ENCODE measurements at places on chromosomes 7 and 10.

- DNase-seq, result no peak
Measured at GRCh38 chr7:74138334-74138867, 35.8 kb upstream of the EIF4H start.

DNA sequence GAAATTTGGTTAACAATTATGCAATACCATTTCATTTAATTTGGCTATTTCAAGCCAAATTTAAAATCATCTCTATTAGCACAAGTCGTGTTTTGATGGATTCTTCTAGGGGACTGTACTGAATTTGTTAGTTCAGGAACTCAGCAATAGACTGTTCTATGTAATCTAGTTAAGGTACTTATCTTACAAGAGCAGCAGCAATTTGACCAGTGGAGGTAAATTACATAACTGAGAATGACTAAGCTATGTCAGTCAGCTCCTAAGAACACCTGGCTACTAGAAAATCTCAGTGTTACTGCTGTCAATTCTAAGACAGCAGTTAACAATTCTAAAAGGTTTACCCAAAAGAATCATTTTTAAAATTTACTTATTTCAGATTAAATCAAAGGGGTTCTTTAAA is 513.9 kb upstream of the ZWINT start:
- no peak for DNase-seq

DNA sequence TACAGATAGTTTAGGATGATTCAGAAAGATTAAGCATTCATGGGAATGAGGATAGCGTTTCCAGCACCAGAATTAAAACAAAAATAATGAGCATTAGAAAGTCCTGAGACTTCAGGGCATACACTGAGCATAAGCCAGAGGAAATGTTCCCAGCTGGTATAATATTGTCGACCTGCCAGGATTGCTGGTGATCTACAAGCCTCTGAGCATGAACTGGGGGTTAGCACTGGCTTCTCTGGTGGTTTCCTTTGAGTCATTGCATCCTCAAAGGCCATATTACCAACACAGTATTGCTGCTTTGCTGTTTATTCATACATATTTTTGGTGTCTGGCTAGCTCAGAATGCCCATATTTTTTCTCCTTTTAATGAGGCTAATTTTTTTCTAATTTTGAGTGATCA is 10.7 kb upstream of the ATRNL1 start:
- no peak for DNase-seq

GRCh38 chr7:128404886-128405470 is 4.8 kb downstream of the IMPDH1 start:
- DNase-seq, result no peak

- no peak for DNase-seq
Measured at GRCh38 chr10:75408509-75408875, 6.9 kb upstream of the ZNF503 start.

DNA sequence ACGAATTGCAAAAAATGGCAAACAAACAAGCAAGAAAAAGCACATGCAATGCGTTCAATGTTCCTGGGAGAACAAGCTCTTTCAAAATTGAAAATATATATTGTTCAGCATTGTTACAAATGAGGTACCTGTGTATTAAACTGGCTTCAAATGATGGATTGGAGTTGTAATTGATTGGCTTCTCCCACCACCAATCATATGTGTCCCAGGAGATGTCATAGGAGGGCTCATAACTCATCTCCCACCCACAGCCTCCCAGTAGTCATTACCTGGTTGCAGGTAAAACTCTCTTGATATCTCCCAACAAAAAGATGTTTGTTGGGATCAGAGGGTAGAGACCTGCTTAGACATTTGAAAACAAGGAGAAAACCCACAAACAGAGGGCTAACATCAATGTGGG is 302.9 kb downstream of the BAMBI start:
- DNase-seq, result no peak

DNA sequence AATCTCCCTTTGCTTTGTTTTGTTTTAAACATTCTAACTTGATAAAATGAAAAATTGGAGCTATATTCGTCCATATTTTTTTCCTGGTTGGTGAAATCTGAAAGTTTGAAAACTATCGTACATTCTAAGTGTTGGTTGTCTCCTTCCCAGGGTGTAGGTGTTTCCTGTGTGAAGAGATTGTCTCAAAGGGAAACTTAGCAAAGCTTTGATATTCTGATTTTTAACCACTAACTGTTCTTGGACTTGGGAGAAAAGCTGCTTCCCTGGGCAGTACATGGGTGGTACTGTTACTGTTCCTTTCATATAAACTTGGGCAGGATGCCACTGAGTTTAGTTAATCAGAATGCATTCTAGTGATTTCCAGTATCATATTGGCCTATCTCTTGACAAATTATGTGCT is 253.5 kb upstream of the LRGUK start:
- no peak for DNase-seq

DNA sequence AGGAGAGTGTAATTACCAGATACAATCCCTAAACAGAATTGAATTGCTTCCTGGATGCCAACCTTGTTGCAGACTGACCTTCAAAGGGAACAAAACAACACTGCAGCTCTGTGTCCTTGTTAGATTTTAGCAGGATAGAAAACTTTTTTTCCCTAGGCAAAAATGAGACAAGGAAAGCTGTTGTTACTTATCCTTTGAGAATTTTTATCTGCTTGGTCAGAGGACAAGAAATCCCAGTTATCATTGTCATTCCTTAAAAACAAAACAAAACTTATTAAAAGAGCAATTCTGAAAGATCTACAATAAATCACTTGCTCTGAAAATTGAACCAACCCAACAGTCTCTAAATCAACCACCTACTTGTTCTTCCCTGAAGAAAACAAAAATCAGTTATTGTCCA is 652.6 kb downstream of the REEP3 start:
- DNase-seq, result no peak

GRCh38 chr7:111750228-111750627 is 187.9 kb upstream of the IMMP2L start:
- DNase-seq, result no peak

GRCh38 chr7:51240868-51241267 is 75.7 kb downstream of the COBL start:
- DNase-seq, result no peak

DNA sequence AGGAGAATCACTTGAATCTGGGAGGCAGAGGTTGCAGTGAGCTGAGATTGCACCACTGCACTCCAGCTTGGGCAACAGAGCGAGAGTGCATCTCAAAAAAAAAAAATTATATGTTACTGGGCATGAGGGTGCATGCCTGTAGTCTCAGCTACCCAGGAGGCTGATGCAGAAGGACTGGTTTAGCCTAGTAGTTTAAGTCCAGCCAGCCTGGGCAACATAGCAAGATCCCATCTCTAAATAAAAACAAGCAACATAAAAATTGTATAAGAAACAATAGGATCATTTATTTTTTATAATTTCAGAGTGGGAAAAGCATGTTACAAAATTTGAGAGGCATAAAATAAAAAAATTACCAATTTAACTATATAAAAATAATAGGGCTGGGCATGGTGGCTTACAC is 15.5 kb upstream of the CCAR1 start:
- no peak for DNase-seq

DNA sequence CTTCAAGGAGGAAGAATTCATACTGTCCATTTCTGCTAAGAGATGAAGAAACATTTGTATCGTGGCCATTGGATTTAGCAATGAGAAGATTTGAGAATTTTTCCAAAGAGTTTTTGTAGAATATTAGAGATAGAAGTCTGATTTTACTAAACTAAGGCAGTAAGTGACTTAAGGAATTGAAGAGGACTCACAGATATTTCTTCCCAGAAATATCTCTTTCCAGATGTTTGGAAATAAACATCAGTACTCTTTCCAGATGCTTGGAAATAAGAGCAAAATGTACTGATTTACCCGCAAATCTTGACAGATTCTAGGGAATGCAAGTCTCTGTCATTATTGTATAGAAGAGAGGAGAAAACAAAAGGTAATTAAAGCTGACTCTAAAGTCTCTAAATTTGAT is 91.3 kb downstream of the IMMP2L start:
- DNase-seq, result no peak

DNA sequence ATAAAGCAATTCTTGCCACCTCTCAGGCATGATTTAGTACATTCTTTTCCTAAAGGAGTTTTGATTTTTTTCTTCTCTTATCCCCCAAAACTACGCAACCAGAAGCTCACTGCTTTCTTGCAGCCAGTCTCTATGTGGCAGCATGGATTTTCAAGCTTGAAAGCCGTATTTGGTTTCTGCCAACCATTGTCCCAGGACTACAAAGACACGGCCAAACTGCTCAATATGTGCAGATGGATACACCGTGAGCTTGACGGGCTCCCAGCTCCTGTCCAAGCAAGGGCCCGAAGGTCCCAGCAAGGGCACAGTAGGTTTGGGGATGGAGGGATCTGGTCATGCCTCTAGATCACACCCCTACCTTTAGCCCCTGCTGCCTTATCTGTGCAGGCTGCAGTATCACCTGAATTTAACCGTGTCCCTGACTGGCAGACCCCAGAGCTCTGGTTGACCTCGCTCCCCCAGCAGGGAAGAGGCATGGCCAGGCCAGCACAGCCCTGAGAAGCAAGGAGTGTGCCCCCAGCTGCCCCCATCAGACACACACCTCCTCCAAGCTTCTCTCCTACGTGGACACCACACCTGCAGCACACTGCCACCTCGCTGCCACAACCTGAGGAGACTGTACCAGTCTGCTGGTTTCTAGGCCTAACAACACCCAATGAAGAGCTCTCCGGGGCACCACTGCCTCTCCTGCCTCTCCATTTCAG is 86.8 kb downstream of the COBL start:
- DNase-seq, result no peak

GRCh38 chr7:41507686-41508268 is 195.1 kb downstream of the INHBA start:
- no peak for DNase-seq

DNA sequence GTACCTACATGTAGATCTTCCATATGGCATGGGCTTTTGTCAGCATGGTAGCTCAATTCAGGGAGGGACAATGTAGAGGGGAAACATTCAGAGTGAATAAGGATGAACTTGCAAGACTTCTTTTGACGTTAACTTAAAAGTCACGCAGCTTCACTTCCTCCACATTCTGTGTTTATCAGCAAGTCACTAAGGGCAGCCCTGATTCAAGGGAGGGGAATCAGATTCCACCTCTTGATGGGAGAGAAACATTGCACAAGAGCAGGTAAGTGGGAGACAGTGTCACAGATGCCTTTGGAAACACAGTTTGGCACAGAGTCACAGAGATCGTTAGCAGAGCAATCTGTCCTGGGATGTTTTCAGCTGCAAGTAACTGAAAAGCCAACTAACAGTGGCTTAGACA is 26.2 kb downstream of the C10orf67 start:
- DNase-seq, result no peak

GRCh38 chr7:90763108-90763507 is 167.0 kb downstream of the CDK14 start:
- no peak for DNase-seq

DNA sequence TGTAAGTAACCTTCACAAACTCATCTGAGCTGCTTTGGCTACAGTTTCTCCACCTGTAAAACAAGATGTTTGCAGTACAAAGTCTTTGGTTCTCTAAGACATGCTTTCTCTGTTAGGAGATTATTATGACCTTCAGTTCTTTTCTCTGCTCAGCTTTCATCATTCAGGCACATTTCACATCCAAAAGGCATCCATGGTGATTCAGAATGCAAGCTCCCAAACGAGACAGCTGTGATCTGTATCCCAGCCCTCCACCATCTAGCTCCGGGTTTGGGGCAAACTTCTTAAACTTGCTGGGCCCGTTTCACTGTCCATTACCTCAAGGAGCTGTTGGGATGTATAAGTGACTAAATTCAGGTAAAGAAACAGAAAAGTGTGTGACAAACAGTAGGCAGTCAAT is 95.8 kb upstream of the COL1A2 start:
- no peak for DNase-seq

- DNase-seq, result no peak
Measured at GRCh38 chr7:148664324-148664723, 34.4 kb upstream of the CUL1 start.

- no peak for DNase-seq
Measured at GRCh38 chr7:134014935-134015334, 112.2 kb upstream of the LRGUK start.

- DNase-seq, result no peak
Measured at GRCh38 chr10:111093741-111094380, 17.0 kb downstream of the ADRA2A start.

- DNase-seq, result no peak
Measured at GRCh38 chr7:14071045-14071444, 81.6 kb upstream of the ETV1 start.

DNA sequence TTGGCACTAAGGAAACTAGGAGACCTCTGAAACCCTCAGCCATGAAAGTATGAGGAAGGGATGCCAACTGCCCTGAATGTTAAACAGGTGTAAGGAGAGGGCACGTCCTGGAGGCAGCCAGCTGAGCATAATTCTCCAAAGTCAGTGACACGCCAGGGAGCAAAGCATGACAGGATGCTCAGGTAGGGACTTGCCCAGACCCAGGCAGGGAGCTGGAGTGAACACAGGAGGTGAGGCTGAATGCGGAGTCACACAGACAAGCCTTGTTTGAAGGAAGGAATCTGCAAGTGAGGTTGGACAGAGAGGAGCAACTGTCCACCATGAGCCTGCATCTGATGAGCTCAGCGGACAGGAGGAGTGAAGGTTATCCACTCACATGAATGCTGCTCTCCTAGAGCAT is 41.5 kb downstream of the KLRG2 start:
- no peak for DNase-seq

DNA sequence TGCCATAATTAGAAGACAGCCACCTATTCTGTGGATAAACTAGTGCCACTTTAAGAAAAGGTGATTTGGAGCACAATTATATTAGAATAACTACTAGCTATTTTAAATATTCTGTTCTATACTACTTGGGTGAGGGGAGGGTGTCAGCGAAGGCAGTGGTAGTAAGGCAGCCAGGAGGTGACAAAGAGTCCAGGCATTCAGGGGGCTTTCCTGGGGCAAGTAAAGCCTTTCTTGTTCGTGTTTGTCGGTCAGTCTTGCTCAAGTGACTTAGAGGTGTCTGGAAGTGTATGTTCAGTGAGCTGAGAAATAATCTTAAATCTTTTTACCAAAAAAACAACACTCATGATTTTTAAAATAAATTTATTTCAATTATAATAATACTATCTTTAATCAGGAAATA is 34.4 kb downstream of the ADD3 start:
- no peak for DNase-seq

DNA sequence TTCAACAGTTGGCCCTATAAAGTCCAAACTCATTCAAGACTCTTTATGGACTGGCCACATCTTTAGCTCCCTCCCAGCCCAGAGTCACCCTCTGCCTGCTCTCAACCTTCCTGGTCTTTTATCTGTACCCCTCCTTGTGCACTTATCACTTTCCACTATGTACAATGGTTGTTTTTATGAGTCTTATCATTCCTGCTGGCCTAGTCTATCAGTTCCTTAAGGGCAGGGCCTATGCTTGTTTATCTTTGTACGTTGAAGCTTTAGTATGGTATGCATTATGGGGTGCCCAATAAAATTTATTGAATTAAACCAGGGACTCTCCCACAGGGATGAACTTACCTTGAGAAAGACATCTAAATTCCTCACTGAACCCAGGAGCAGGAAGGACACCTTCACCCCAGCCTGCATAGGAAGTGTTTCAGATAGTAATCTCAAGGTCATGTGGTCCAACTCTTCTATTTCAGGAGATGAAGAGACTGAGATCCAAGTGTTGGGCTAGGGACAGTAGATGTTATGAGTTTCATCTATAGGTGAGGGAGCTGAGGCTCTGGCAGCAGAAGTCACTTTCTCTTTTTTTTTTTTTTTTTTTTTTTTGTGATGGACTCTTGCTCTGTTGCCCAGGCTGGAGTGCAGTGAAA is 13.3 kb upstream of the PDCD4 start:
- DNase-seq, result no peak

- no peak for DNase-seq
Measured at GRCh38 chr10:77072361-77072835, 565.2 kb downstream of the KCNMA1 start.

- DNase-seq, result no peak
Measured at GRCh38 chr7:55191161-55191925, 172.5 kb downstream of the EGFR start.

Data from NCI-H510A (cell line).